Lung microvascular endothelial cell (primary cell): ENCODE measurements at places on chromosomes 5 and 9. TPM values are rescaled to one million over a fixed set of nuclear protein-coding genes. Genes with fewer than 3 reads are reported as not detected.

DNA sequence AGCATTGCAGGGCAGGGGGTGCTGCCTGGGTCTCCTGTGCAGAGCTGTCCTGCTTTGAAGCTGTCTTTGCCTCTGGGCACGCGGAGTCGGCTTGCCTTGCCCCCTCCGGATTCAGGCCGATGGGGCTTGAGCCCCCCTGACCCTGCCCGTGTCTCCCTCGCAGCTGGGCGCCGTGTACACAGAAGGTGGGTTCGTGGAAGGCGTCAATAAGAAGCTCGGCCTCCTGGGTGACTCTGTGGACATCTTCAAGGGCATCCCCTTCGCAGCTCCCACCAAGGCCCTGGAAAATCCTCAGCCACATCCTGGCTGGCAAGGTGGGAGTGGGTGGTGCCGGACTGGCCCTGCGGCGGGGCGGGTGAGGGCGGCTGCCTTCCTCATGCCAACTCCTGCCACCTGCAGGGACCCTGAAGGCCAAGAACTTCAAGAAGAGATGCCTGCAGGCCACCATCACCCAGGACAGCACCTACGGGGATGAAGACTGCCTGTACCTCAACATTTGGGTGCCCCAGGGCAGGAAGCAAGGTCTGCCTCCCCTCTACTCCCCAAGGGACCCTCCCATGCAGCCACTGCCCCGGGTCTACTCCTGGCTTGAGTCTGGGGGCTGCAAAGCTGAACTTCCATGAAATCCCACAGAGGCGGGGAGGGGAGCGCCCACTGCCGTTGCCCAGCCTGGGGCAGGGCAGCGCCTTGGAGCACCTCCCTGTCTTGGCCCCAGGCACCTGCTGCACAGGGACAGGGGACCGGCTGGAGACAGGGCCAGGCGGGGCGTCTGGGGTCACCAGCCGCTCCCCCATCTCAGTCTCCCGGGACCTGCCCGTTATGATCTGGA lies 2.7 kb downstream of the CEL start:
- no peak for DNase-seq

- no peak for DNase-seq
Measured at GRCh38 chr5:144017631-144018030, 152.8 kb downstream of the YIPF5 start.

Gene PTPN3
- 0.65 and 2.6 TPM in 2 replicates for total RNA-seq

- peak; percentile 74 for DNase-seq
Measured at GRCh38 chr5:172887692-172888091, 53.6 kb downstream of the ERGIC1 start.

DNA sequence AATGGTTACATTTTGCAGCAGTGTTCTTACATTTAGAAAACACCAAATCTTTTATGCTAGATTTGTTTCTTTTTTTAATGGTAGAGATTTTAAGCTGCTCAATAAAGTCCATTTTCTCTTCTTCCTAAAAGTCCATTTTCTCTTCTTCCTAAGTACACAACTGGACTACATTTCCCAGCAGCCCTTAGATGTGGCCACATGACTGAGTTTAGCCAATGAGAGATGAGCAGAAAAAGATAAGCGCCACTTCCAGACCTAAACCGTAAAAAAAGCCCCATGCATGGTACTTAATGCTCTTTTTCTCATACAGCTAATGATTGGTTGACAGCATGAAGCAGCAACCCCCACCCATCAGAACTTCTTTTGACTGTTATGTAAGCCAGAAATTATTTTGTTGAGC lies 206.7 kb downstream of the FAM114A2 start:
- DNase-seq = peak; percentile 55

Gene FIBCD1
- not detected in 2 replicates for total RNA-seq

- no peak for DNase-seq
Measured at GRCh38 chr5:143418140-143418866, 14.8 kb upstream of the NR3C1 start.

- no peak for DNase-seq
Measured at GRCh38 chr5:143403334-143403592, 223 bp downstream of the NR3C1 start.

Gene BTNL3
- total RNA-seq = not detected in 2 replicates

DNA sequence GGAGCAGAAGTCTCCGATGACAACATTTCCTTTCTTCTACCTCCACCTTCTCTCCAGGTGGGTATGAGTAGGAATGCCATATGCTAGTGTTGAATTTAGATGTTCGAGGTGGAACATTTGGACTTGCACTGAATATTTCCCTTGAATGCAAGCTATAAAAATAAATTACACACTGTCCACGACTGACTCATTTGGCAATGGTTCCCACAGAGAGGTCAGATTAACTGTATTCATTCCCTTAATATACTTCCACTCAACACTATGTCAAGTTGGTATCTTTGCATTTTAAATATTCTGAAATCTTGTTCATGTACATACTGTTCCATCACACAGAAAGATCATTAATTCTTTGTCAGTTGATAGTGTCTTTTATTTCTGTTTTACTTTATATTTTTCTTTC lies 222.6 kb upstream of the PIK3R1 start:
- DNase-seq = peak; percentile 66

GRCh38 chr5:143356855-143357583 lies 46.5 kb downstream of the NR3C1 start:
- no peak for DNase-seq

DNA sequence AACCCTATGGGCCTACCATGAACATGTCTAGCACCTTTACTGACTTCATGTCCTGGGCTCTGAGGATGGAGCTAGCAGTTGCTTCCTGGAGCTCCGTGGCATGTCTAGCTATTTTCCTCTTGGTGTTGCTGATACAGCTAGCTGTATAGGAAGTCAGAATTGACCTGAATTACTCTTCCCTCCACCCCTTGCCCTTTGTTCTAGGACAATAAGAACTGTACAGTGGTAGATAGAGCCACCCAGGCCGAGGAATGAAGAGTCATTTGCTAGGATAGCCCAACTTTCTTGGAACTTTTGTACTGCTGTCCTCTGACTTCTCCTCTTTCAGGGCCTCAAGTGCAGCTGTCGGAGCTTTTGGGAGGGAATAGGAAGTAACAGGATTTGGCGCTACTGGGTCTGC lies 109.9 kb upstream of the RUSC2 start:
- DNase-seq = no peak

Gene PAEP
- not detected in 2 replicates for total RNA-seq

Gene MEIKIN
- total RNA-seq = not detected in 2 replicates

Gene TMEM252
- not detected in 2 replicates for total RNA-seq

- no peak for DNase-seq
Measured at GRCh38 chr5:157046041-157046440, 12.9 kb downstream of the HAVCR1 start.

Gene PLPP7
- 1.5 and 2.0 TPM in 2 replicates for total RNA-seq

DNA sequence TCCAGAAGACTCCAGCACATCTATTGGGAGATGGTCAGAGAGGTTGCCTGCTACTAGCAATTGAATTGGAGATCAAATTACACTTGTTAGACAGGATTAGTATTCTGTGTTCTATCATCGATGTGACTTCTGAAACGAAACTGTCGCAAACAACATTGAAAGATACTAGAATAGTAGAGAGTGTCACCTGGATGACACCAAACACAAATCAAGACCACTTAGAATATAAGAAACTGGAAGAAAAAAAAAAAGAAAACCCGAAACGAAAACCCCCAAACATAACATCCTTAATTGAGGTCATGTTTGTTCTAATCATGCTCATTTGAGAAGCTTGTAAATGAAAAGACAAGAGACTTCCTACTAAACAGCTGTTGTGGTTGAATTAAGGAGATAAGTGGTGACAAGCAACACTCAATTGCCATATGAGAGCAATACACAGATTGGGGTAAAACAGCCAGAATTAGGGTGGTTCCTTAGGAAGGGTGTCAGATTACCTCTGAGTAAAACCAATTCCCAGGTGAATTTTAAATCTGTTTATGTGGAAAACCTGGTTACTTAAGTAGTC lies 97.6 kb downstream of the BASP1 start:
- DNase-seq = no peak

DNA sequence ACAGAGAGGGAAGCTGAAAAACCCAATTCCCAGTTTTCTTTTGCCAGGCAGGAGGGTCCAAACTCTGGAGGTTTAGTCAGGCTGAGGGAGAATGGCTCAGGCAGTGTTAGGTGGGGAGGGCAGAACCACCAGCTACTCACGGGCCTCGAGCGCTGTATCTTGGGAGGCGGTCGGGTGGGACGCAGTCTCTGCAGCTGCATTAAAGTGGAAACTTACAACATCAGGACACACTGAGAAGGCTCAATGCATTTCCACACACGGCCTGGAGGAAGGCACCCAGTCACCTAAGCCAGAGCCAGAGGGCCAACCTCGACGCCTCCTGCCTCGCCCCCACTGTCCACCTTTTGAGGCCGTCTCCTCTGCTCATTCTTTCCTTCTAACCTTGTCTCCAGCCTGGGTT lies 55.6 kb downstream of the CRB2 start:
- DNase-seq = no peak

Gene NFIB
- 111 and 164 TPM in 2 replicates for total RNA-seq

GRCh38 chr5:34415559-34416198 lies 240.4 kb upstream of the RAI14 start:
- DNase-seq = no peak

Gene PRR16
- total RNA-seq = under 0.01 TPM in 1 of 2 replicates, not detected in the other
